NCI-H1092 treated with DMSO at 0.1 percent for 48 hours (cell line): ENCODE measurements at places on chromosomes 1 and 21.
A peak's percentile ranks its signal among the peaks of the same experiment; 100 is the strongest.

DNA sequence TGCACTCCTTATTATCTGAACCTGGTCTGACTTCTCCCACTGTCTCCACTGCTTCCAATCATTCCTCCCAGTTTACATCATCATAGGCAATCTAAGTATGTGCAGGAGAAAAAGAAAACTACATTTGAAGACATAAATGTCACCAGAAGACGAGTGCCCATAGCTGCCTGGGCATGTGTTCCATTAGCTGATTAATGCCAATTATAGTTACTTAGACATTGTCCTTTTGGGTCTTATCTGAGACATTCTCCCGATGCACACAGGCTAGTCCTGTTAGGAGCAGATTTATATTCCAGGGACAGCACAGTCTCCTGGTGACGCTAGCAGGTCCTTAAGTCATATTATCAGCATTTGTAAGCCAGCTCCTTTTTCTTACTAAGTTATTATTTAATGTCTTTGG is 52.6 kb upstream of the PTGFRN start:
- no peak for DNase-seq

GRCh38 chr1:107230121-107230520 is 89.3 kb downstream of the NTNG1 start:
- DNase-seq = no peak

- no peak for DNase-seq
Observed at GRCh38 chr1:234782105-234782751, 172.2 kb upstream of the IRF2BP2 start.

DNA sequence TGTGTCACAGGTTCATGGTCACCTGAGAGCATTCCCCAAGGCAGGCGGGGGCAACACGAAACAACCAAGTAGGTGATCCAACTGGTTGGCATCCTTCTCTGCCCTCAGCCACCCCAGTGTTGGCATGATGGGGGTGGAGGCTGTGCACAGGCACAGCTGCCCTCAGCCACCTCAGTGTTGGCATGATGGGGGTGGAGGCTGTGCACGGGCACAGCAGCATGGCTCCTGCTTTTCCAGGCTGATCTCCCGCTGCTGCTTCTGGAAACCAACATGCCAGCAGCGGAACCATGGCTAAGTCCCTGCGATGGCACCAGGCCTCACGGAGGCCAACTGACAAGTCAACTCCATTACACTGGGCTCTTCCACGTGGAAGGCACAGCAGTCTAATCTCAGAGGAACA is 447.8 kb downstream of the PTPRU start:
- DNase-seq = no peak

- no peak for DNase-seq
Observed at GRCh38 chr1:234091876-234092275, 187.4 kb downstream of the SLC35F3 start.

DNA sequence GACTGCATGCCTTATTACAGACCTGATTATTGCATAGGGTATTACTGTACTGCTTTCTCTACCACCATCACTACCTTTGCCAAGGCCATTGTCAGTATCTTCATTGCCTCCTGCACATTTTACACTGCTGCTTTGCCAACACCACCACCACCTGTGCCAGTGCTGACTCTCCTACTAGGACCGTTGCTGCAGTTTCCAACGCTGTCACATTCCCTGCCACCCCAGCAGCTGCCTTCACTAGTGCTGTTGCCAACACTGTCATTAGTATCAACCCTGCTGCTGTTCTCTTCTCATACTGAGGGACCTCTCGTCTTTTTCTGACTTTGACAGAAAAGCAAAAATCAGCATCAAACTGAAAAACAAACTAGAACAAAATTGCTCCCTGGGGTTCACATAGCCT is 394.9 kb upstream of the B3GALT2 start:
- peak; percentile 10 for DNase-seq

- peak; percentile 16 for DNase-seq
Observed at GRCh38 chr1:228226956-228227791, 19.3 kb downstream of the OBSCN start.

- DNase-seq = no peak
Observed at GRCh38 chr1:90726425-90726985, 9.4 kb upstream of the BARHL2 start.

GRCh38 chr1:18305182-18305795 is 175.4 kb upstream of the KLHDC7A start:
- DNase-seq = no peak

DNA sequence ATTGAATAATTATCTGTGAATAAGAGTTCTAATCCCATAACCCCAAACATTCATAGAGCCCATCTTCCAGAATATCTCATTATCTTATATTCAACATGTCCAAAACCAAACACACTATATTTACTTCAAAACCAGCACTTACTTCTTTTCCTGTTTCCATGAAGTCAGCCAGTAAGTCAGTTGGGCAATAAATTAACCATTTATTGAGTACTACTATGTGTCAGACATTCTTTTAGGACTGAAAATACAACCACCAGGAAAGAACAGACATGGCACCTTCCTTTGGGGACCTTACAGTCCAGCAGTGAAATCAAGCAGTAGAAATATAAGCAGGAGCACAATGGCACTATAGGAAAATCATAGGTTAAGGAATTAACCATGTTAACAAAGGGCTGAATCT is 8.8 kb downstream of the AK5 start:
- no peak for DNase-seq

GRCh38 chr1:205576805-205577761 is 54.7 kb downstream of the ELK4 start:
- DNase-seq = no peak

- no peak for DNase-seq
Observed at GRCh38 chr1:215285013-215285800, 202.7 kb downstream of the KCNK2 start.

GRCh38 chr21:18917622-18918021 is 514.0 kb upstream of the TMPRSS15 start:
- no peak for DNase-seq

DNA sequence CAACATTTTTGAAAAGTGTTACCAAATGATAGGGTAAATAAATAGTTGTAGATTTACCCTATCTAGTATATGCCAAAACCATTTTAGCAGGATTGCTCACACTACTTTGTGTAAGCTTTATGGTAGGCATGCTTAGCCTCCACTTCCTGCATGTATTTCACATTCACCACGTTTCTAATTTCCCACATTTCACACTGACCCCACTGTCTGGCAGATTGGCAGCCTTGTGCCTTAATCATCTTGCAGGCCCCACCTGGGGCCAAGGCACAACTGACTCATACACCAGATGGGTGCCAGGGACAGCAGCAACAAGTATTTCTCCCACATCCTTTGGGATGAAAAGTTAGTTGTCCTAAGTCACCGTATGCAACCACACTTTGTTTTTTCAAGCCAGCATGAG is 21.2 kb upstream of the CENPF start:
- DNase-seq = no peak

- peak; percentile 3 for DNase-seq
Observed at GRCh38 chr1:157691285-157691920, 9.2 kb downstream of the FCRL3 start.

GRCh38 chr1:154623358-154623757 is 15.4 kb upstream of the ADAR start:
- DNase-seq = no peak

DNA sequence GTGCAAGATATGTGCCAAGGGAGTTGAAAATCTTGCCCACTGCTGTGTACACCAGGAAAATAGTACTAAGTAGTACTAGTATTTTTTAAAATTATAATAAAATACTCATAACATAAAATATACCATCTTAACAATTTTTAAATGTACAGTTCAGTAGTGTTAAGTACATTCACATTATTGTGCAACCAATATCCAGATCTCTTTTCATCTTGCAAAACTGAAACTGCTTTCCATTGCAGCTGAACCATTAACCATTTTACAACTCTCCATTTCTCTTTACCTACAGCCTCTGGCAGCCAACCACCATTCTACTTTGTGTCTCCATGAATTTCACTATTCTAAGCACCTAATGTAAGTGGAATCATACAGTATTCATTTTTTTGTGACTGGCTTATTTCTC is 19.3 kb upstream of the RAB3GAP2 start:
- DNase-seq = no peak

DNA sequence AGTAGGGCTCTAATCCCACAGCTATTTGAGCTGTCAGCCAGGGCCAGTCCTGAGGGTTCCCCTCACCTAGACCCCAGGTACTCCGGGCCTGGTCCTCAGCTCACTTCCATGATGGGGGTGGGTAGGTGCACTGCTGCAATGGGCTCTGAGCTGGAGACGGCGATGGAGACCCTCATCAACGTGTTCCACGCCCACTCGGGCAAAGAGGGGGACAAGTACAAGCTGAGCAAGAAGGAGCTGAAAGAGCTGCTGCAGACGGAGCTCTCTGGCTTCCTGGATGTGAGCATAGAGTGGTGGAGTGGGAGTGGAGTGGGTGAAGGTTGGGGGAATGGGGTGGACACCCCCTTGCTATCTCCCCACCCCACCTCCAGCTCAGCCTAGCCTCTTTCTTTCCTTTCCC is 2.1 kb downstream of the S100A1 start:
- no peak for DNase-seq

- no peak for DNase-seq
Observed at GRCh38 chr1:232423591-232423990, 206.3 kb downstream of the SIPA1L2 start.

- DNase-seq = peak; percentile 46
Observed at GRCh38 chr1:182303778-182304177, 87.8 kb downstream of the GLUL start.

- no peak for DNase-seq
Observed at GRCh38 chr1:93239863-93240262, 59.3 kb downstream of the CCDC18 start.

DNA sequence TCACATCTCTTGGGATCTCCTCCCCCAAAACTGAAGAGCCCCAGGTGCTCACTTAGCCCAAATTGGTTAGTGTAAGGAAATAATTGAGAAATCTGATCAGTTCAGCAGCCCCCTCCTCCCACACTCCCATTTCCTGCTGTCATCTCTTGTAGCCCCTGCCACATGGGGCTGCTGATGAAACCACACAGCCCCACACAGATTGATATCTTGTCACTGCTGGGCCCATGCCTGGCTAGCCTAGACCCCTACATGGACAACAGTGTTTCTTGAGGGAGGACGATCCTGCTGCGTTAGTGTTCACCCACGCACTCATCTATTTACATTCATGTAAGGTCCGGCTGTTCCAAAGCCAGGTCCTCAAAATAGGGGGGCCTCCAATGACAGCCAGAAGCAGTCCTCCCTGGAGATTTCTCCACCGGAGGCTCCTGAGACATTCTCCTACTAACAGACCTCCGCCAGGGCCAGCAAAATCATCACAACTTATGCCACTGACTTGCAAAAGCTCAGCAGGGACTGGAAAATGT is 23.9 kb upstream of the RXRG start:
- DNase-seq = no peak

DNA sequence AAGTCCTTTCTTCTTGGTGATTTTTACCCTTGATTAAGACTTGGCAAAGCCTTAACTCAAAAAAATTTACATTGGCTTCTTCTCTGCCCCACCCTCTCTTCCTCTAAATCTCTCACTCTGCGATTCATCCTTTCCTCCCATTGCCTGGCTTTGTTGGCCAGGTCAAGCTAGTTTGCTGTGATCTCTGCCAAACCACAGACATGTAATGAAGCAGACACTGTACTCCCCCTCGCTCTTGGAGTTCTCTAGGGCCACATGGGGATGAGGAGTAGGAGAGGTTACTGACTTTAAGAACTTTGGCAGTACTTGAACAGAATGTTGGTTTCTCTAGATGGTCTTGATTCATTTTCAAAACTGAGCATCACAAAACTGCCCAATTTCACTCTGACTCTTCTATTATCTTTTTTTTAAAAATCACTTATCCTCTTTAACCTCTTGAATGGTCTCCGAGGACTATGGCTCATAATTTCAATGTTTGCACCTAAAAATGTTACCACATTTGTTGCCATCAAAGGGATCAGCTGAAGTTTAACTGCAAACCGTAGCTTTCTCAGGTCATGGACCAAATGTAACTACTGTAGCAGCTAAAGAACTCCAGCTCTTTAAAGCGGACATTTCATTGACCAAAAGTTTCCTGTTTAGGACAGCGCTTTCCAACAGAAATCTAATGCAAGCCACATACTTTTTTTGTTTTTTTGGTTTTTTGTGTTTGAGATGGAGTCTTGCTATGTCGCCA is 62.7 kb upstream of the IPO9 start:
- no peak for DNase-seq

- DNase-seq = no peak
Observed at GRCh38 chr1:238248356-238248755, 357.6 kb upstream of the ZP4 start.

GRCh38 chr1:93016171-93016570 is 54.9 kb upstream of the DIPK1A start:
- DNase-seq = no peak

- peak; percentile 69 for DNase-seq
Observed at GRCh38 chr1:205370780-205371179, 14.1 kb upstream of the KLHDC8A start.

DNA sequence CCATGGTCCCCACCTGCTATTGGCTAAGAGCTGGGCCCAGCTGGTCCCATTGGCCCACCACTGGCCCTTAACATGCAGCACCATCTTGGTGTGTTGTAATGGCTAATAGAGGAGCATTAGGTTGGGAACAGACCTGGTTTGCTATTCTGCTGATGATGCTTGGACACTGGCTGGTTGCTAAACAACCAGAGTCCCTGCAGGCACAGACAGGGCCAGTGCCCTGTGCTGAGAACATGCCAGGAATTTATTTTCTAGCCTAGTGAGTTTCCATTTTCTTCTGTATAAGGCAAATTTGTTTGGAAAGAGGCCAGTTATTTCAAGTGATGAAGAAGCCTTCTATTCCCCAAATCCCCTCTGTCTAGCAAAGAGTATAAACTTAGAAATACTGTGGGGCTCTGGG is 42.9 kb upstream of the TDRD10 start:
- DNase-seq = no peak

GRCh38 chr1:186781730-186782129 is 47.0 kb upstream of the PLA2G4A start:
- DNase-seq = no peak

- DNase-seq = no peak
Observed at GRCh38 chr1:24949331-24949881, 19.3 kb upstream of the RUNX3 start.

DNA sequence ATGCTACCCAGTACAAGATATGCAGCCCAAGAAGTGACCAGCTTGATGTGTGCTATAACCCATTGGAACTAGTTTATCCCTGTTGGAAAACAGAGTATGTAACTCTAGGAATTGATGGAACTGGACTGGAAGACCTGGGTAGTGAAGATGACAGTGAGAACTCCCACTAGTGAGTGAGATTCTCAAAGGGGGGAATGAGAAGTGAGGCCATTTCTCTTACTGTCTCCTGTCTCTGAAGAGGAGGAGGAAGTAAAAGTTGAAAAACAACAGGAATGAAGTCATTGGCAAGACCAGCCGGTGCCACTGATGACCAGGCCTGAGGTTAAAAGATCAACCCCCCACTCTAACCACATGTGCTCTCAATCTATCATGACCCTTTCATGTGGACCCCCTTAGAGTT is 20.9 kb downstream of the PLA2G2F start:
- no peak for DNase-seq

DNA sequence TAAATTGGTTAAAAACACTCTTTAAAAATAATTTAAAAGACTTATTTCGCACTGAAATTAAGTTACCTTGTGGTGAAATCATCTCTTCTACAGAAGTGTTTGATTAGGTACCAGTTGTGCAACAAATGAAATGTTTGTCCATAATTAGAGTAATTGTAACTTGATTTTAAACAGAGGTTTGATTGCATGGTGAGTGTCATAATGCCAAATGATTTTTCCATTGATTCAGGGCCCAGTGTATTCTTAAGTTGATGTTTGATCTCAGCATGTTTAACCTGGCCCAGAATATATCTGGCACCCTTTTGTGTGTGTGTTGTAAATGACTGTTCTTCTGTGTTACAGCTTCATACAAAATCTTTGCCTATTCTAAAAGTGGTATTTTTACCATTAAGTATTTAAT is 28.5 kb downstream of the LRRC8B start:
- DNase-seq = peak; percentile 81
